ENCODE measurements at places on chromosomes 1 and 21.

GRCh38 chr21:24290151-24290833 lies 1317.0 kb downstream of the MRPL39 start:
- DNase-seq, result no peak

DNA sequence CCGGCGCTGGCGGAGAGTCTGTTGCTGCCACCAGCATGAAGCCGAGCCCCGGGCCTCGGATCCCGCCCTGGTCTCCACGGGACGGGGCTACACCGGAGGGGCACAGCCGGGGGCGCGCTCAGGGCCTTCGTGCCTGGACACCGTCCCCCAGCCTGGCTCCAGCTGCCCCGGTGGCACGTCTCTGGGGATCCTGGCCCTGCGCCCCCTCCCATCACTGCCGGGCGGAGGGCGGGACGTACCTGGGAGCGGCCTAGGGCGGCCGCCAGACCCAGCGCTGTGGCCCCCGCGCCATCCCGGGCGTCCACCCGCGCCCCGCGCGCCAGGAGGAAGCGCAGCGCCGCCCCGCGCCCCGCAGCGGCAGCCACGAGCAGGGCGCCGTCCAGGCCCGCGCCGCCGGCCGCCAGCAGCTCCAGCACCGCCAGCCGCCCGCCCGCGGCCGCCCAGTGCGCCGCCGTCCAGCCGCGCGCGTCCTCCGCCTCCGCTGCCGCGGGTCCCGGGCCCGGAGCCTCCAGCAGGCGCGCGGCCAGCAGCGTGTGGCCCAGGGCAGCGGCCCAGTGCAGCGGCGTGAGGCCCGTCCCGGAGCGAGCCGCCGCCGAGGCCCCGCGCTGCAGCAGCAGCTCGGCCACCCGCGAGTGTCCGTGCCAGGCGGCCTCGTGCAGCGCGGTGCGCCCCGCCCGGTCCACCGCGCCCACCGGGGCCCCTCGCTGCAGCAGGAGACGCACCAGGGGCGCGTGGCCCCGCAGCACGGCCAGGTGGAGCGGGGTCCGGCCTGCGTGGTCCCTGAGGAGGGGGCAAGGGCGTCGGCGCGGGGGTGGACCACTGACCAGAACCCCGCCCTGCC lies 1.0 kb downstream of the ANKRD65 start:
- no peak for DNase-seq

- DNase-seq, result no peak
Measured at GRCh38 chr1:147516157-147516917, 25.0 kb upstream of the BCL9 start.

GRCh38 chr1:234658138-234658537 lies 48.2 kb upstream of the IRF2BP2 start:
- DNase-seq, result no peak

DNA sequence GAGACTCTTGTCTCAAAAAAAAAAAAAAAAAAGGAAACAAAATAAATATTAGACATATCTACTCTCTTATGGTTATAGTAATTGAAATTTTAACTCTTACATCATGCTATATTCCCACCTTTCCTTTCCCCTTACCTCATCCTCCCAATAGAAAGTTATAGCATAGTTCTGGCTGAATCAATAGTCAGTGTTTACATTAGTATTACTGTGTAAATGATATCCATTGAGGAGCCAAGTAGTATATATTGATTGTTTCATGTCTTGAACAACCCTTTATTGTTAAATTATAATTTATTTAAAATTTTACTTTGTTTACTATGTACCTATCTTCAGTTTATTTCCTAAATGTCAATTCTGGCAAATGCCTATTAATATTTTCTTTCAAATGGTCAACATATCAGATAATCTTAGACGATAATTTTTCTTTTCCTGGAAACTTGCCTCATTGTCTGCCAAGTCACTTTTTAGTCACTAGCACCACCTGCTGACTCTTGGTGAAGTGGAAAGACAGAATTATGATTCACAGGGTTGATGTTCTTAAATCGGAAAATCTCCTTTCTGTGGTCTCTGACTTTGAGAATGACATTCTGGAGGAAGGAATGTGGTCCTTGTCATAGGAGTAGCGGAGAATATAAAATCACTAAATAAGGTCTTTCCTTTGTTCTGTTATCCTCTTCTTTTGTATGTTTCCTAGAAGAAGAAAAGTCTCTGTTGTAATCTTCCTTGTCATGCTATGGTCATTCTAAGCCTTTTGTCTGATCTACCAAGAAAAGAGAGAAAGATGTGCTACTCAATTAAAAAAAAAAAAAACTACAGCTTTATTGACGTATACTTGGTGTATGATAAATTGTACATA lies 8.6 kb downstream of the HJV start:
- DNase-seq, result peak; percentile 49

Measured in fibroblast of skin of left biceps (primary cell).